Fibroblast of pulmonary artery (primary cell): ENCODE measurements at places on chromosomes 16 and 17.

DNA sequence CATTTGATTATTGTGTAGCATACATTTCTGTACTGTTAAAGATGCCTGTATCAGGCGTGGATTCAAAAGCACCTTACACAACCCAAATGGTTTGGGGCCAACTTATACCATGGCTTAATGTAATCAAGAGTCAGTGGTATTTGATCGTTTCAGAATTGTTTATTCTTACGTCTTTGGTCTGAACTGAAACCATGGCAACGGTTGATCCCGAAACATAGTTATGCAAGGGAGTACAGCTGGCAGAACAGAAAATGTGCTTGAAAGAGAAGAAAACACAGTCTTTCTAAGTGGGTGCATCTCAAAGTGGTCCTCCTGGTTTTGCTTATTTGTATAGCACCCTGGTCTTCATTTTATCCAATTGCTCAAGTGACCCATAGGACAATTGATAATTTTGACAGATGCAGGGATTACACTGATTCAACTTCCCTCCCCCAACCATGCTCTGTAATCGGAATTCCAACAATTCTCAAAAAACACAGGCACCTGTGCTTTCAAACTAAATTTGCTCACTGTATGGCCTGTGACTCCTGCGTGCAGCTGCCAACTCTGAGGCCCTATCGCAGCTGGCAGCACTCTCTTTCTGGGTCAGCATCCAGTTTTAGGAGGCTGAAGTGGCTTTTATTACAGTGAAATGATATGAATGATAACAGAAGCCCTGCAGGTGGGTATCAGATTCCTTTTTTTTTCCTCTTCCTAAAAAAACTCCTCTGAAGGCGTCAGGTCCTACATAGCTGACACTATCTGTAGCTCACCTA is 77.0 kb upstream of the AXIN2 start:
- DNase-seq = peak; percentile 46

- DNase-seq = no peak
These were observed 22.0 kb downstream of the C16orf74 start for GRCh38 chr16:85728879-85729278.

- DNase-seq = no peak
These were observed 9.3 kb downstream of the NUBP1 start for GRCh38 chr16:10752843-10753523.

DNA sequence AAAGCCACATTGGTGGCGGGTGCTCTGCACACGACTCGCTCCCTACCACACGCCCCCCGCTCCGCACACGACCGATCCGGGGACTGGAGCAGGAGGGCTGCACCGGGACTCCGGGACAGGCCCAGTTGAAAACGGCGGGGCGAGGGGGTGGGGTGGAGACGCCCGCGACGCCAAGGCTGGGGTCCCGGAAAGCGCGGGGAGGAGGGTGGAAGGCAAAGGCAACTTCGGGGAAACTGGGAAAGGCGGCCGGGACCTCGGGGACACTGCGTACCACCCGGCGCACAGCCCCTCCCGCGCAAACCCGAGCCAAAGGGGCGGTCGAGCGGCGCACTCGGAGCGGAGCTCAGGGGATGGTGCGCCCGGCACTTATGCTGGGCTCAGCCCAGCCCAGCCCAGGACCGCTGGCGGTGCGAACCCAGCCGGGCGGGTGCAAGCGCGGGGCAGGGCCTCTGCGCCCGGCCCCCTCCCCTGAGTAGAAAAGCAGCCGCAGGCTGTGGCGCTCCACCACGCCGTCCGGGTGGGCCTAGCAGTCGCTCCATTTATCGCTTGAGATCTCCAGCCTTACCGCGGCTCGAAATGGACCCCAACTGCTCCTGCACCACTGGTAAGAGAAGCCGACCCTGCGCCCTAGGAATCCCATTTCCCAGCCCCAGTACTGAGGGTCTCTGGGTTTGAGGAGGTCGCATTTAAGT is at the start of gene MT1M:
Gene MT1M (plus strand): TSS at position 504 of the 692 bp plus-strand sequence. CDS start 73 bp downstream, at position 577.
- no peak for DNase-seq

DNA sequence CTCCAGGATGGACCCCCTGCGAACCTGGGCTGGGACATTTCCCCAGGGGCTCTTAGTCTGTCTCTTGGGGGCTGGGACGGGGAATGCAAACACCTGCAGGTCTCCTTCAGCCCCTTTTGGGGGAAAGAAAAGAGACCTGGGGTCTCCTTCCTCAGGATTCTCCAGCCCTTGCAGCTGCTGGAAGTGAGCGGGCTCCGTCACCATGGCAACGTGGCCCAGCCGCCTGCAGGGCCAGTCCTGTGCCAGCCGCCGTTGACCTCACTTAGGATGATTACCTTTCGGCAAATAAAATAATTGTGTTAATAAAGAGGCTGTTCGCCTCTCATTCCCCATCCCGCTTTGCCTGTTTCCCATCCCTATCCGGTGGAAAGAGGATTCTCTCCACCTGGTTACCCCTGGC is 25.7 kb downstream of the MRM1 start:
- DNase-seq = no peak
